ENCODE measurements at places on chromosomes 2 and 18.

GRCh38 chr2:16162491-16163040 lies 222.2 kb downstream of the MYCN start:
- DNase-seq, result no peak

DNA sequence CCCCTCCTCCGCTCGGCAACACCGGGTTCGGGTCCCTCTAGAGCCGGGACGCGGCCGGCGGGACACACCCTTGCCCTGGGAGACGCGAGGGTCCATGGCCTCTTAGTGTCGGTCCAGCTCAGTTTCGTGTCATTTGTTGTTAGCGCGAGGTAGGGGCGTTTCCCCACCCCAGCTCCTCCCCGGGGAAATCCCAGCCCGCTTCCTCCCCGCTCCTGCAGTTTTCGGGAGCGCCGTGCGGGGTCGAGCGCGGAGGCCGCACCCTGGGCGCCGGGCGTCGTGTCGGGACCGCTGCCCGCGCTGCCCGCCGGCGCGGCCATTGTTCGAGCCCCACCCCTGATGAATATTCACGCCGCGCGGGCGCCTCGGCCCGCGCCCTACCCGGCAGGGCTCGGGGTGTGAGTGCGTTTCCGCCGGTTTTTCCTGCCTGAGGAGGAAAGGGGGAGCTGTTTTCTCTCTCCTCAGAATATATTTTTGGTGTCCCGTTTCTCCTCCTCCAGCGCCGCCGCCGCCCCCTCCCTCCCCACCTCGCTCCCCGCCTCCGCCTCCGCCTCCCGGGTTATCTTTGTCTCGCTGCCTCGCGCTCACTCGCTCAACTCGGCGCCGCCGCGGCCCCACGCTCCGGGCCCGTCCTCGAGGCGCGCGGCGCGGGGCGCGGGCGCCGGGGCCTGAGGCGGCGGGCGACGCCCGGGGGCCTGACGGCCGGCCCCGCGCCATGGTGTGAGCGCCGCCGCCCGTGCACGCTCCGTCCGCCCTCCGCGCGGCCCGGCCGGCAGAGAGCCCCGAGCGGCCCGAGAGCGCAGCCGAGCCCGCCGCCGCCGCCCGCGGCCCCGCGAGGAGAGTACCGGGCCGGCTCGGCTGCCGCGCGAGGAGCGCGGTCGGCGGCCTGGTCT lies at the start of gene MAP4K4:
Gene MAP4K4, plus strand, starts transcription at position 584 of the 890 bp plus-strand sequence. CDS start 374 bp downstream, outside the sequence.
- peak; percentile 88 for DNase-seq

DNA sequence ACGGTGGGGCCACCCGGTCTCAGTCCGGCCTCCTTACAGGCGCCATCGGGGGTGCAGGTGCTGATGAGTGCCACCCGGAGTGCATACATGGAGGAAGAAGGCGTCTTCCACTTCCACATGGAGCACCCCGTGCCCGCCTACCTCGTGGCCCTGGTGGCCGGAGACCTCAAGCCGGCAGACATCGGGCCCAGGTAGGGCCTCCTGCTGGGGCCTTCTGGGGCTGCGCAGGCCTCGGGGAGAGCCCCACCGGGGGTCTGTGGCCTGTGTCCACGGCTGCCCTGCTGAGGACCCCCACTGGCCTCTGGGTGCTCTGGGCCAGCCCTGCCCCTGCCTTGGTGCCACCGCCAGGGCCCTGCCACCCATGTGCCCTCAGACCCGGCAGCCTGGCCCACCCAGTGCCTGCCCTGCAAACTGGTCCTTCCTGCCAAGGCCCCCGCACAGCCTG lies 4.8 kb downstream of the RNPEPL1 start:
- no peak for DNase-seq

GRCh38 chr18:23877371-23877770 lies 137.2 kb upstream of the TTC39C start:
- DNase-seq, result no peak

- no peak for DNase-seq
These were observed 7.1 kb downstream of the KCNE4 start for GRCh38 chr2:223058952-223059716.

- DNase-seq, result no peak
These were observed 84.1 kb downstream of the R3HDM1 start for GRCh38 chr2:135615404-135615803.

DNA sequence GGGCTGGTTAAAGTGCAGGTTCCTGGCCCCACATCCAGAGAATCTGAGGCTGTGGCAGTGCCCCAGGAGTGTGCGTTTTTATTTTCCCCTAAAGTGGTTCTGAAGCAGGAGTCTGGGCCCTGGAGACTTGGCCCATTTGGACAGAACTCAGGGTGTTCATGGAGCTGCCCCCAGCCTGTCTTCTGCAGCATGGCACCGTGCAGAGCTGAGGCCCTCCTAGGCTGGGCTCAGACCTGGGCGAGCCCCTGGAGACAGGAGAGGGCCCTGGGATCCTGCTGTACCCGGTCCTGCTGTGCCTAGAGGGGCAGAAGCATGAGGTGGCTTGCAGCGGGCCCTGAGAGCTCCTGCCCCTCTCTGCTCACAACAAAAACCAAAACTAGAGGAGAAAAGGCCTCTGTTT lies 58.8 kb upstream of the B3GNT7 start:
- DNase-seq, result no peak

DNA sequence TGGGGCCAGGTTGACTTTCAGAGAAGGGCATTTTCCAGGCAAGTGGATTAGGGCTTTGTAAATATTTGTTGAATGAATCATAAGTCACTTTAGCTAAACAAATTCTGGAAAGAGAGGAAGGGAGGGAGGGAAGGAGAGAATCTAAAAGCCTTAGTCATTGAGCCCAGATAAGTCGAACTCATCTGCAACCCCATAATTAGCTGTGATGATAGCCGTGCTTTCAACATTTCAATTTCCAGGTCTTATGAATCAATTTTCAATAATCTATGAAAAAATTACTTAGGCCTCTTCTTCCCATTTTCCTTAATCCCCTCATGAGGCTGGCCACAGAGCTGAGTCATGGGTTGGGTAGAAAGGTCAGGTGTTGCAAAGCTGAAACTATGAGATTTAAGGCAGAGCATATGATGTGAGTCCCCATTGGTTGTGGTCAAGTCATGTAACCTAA lies 111.9 kb upstream of the MAPRE2 start:
- no peak for DNase-seq

- no peak for DNase-seq
These were observed 98.4 kb downstream of the PXDN start for GRCh38 chr2:1645761-1646476.

GRCh38 chr2:185668710-185669109 lies 69.9 kb upstream of the FSIP2 start:
- DNase-seq, result no peak

- no peak for DNase-seq
These were observed 178.0 kb upstream of the SPOPL start for GRCh38 chr2:138323382-138324067.

DNA sequence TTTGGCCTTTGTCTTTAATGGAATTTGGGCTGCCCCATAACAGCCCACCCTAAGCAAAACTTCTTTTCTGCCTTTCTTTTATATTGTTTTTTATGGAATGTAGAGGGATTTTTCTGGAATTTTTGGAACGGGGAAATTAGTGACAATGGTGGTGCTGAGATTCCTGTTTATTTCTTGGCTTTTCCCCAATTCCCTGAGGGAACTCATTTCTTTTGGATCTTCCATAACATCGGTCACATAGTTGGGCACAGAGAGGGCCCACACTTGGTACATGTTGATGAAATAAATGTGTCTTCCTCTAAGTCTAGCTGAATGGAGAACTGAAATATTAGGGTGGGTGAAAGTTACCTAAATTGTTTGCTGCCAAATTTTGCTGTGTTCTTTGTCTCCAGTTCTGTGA lies 191.6 kb upstream of the TNP1 start:
- no peak for DNase-seq

- DNase-seq, result peak; percentile 96
These were observed 64.0 kb downstream of the INPP4A start for GRCh38 chr2:98508709-98509066.

- no peak for DNase-seq
These were observed 221.1 kb upstream of the SALL3 start for GRCh38 chr18:78758496-78758895.

DNA sequence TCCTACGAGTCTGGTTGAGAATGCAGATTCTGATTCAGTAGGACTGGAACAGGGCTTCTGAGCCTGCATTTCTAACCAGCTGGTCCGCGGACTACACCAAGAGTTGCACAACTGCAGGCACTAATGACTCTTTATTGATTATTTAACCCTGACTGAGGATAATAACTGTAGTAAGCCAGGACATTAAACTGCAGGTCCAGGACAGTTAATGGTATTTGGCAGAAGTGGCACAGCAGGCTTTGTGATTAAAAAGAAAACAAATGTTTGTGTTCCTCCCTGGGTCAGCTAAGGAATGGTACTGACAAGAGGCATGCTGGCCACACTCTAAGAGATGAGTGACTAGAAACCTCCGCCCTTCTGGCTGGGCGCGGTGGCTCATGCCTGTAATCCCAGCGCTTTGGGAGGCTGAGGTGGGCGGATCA lies 59.4 kb downstream of the ALPK2 start:
- DNase-seq, result no peak

GRCh38 chr2:9519250-9519649 lies 36.4 kb downstream of the ADAM17 start:
- DNase-seq, result peak; percentile 26

DNA sequence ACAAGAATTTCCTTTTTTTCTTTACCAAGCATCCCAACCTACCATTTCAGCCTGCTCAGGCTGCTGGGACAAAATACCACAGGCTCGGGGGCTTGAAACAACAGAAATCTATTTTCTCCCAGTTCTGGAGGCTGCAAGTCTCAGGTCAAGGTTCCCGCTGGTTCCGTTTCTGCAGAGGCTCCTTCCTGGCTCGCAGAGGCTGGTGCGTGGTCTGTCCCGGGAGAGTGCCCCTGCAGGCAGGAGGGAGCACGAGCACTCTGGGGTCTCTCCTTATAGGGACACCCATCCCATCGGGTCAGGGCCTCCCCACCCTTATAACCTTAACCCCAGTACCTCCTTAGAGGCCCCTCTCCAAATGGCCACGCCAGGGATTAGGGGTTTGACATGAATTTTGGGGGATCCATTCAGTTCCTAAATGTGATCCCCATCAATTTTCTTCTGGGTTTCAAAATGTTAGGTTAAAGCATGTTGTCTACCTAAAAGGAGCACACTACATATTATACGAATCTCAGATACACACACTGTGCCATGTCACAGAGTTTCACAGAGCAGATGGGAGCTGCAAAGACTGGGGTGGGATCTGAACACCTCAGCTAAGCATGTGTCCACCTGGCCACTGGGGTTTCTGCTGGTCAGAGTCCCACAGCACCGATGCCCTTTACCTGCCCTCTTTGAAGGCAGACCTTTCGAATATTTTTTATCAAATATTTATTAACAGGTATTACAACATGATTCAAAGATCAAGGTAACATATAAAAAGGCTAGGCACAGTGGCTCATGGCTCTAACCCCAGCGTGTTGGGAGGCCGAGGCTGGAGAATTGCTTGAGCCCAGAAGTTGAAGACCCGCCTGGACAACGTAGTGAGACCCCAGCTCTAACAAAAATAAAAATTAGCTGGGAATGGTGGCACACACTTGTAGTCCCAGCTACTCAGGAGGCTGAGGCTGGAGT lies 17.6 kb upstream of the ADI1 start:
- DNase-seq, result peak; percentile 38
